Bone marrow (tissue), 2 donors: ENCODE measurements at places on chromosomes 13 and 19.

DNA sequence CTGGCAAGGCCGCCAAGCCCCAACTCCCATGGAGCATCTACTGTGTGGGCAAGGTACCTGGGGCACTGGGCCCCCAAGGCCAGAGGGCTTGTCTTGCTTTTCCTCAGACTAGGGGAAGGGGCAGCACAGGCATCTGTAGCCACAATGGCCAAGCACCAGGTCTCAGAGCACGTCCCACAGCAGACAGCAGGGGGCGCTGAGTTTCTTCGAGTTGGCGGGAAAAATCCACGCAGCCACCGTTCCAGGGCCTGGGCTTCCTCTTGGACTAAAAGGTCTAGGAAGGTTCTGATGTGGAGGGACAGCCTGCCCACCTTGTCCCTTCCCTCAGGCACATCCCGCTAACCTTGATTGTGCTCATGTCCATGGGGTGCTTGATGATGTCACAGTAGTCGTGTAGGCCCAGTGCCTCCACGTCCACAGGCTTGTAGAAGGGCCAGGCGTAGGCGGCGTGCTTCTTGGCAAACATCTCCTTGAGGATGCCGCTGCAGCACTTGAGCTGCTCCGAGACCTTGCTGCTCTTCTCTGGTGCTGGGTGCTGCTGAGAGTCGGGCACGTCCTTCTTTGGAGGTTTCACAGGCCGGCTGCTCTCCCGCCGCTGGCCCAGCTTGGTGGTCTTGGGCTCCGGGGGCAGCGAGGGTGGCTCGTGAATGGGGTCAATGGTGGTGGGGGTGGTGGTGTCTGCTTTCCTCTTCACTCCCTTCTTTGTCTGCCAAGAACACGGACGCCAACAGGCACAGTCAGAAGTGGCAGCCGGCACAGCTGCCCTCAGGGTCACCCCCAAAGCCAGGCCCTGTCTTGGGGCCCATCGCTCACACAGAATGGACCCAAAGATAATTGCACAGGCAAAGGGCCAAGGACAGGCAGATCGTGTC lies 32.0 kb upstream of the EPHX3 start:
- DNase-seq = peak; percentile 38

DNA sequence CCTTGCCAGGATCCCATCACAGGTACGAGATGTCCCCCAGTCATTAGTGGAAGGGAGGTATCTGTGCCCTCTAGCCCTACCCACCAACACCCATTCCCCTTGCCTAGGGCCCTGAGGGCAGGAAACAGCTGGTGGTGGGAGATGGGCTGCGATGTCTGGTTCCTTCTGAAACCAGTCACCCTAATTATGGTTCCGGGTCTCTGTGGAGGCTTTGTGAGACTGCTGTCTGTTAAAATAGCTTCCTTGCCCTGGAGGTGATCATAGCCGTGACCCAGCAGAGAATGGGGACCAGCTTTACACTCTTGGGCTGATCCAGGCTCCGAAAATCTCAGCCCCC lies 5.5 kb downstream of the ALDH16A1 start:
- DNase-seq = no peak

DNA sequence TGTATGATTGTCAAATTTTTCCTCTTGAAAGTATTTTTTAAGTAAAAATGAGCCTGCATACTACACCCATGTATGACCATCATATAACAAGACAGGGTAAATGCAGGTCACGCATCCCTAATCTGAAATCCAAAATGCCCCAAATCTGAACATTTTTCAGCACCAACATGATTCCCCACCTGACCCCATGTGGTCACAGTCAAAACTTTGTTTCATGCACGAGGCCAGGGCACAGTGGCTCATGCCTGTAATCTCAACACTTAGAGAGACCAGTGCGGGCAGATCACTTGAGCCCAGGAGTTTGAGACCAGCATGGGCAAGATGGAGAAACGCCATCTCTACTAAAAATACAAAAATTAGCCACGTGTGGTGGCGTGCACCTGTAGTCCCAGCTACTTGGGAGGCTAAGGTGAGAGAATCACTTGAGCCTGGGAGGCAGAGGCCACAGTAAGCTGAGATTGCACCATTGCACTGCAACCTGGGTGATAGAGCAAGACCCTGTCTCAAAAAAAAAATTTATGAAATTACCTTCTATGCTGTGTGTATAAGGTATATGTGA lies 63.7 kb upstream of the NPAS1 start:
- DNase-seq = no peak

DNA sequence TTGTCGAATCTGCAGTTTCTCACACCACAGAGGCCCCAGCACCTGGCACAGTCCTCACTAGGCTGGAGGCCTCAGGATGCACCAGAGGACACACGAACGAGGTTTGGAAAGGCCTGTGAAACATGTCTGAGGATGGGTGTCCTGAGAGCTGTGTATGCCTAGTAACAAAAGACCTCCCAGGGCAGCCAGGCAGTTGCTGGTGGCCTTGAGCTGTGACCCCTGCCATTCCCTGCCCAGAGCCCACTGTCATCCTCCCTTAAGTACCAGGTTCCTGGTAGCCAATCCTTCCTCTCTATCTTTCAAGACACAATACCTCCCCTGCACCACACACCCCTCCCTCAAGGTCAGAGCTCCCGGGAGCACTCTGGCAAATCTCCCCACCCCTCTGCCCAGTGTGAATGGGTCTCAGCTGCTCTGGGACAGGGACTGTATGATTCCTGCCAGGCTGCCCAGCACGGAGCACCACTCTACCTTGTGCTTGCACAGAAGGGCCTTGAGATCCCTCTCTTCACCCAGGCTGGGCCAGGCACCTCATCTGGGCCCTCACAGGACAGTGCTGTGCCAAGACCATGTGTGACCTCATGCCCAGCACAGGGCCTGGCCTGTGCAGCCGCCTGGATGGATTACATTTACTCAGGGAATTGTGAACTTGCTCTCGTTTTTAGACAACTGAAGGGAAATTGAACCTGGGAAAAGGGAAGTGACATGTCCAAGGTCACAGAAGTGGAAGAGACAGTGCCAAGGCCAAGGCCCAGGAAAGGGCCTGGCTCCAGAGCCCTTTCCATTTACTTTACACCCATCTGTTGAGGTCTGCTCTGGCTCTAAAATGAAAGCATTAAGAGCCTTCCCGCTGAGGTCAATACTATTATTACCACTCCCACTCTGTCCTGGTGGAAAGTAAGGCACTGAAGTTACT lies 2.2 kb downstream of the ZNF787 start:
- DNase-seq = no peak

DNA sequence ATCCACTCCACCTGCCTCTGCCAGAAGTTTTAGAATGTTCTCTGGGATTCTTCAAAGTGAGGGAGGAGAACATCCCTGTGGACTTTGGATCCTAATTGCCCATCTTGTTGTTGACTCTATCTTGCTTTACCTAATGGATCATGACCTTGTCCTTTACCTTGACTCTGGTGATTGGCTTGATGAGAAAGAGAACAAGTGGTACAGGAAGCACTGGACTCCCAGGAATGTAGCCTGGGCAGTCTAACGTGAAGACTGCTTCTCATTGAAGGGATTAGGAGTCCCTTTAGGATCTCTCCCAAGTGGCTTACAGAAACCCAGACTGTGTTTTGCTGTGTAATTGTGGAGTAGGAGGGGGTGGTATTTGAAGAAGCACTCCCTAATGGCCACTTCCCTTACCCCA lies 63.9 kb downstream of the SLC10A2 start:
- DNase-seq = no peak

GRCh38 chr19:51938936-51939335 lies 11.7 kb downstream of the ZNF613 start:
- DNase-seq = no peak

- no peak for DNase-seq
Measured at GRCh38 chr19:14654786-14655560, 19.7 kb downstream of the ADGRE3 start.

- DNase-seq = no peak
Measured at GRCh38 chr19:801861-802497, 4.7 kb downstream of the PTBP1 start.

DNA sequence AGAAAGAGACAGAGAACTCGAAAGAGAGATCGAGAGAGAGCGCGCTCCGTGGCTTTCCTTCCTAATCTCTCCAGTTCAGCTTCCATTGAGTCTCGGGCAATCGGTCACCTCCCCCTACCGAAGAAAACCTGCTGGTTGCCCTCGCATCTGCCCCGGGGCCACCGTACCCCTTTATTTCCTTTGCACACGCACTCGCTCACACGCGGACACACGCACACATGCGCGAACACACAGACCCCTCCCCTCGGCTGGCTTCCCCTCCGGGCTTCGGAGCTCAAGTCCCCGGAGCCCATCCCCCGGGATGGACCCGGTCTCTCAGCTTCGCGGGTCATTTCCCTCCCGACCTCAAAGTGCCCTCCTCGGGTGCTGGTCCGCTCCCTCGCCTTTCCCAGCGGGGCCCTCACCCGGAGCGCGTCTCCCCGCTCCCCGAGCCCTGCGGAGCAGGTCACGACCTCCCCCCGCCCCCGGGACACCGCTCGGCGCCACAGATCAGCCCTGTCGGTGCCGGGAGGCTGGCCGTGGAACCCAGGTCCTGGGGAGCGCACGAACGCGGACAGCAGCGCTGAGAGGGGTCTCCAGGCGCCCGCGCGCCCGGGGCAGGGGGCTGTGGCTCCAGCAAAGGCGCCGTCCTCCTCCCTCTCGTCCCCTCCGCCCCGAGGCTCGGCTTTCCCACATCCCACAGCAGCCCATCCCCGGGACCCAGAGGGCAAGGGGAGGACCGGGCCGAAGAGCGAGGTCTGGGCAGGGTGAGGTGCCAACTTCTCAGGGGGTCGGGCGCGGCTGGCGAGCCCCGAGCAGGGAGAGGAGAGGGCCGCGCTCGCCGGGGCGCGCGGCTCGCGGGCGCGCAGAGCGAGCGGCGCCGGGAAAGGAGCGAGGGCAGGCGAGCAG lies 1.8 kb downstream of the DACH1 start:
- DNase-seq = peak; percentile 61

DNA sequence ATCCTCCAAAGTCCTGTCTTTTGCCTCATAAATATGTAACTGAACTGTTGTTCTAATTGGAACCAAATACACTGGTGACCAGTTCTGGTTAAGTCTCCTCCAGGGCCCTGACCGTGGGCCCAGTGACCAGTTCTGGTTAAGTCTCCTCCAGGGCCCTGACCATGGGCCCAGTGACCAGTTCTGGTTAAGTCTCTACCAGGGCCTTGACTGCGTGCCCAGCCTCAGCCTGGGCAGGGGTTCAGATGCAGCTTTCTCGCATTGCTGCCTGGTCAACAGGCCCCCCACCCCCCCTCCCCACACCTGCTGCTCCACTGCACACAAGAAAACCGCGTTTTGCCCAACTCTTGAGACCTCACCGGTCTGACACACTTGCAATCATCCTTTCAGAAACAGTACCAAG lies 3.8 kb upstream of the GRTP1 start:
- no peak for DNase-seq

- DNase-seq = no peak
Measured at GRCh38 chr19:13814550-13814949, 19.3 kb downstream of the ZSWIM4 start.

GRCh38 chr19:32936065-32936464 lies 35.7 kb downstream of the CEP89 start:
- DNase-seq = no peak

- no peak for DNase-seq
Measured at GRCh38 chr13:52892925-52893324, 44.5 kb upstream of the PCDH8 start.

DNA sequence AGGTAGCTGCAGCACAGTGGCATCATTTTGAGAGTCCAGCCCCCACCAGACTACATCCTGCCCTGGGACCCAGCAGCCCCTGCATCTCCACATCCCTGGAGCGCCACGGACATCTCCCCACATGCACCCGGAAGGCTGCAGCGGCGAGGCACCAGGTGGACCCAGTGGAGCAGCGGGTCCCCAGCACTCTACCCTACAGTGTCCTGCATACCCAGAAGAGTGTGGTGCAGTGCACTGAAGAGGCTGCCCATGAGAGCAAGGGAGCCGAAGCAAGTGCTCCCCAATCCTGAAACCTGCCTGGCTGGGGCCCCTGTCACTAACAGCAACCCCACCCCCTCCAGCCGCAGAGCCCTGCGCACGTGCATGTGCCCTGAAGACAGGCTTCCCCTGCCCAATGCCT lies 21.3 kb upstream of the SLC7A9 start:
- DNase-seq = no peak

- no peak for DNase-seq
Measured at GRCh38 chr13:33487575-33488243, 202.2 kb upstream of the STARD13 start.

DNA sequence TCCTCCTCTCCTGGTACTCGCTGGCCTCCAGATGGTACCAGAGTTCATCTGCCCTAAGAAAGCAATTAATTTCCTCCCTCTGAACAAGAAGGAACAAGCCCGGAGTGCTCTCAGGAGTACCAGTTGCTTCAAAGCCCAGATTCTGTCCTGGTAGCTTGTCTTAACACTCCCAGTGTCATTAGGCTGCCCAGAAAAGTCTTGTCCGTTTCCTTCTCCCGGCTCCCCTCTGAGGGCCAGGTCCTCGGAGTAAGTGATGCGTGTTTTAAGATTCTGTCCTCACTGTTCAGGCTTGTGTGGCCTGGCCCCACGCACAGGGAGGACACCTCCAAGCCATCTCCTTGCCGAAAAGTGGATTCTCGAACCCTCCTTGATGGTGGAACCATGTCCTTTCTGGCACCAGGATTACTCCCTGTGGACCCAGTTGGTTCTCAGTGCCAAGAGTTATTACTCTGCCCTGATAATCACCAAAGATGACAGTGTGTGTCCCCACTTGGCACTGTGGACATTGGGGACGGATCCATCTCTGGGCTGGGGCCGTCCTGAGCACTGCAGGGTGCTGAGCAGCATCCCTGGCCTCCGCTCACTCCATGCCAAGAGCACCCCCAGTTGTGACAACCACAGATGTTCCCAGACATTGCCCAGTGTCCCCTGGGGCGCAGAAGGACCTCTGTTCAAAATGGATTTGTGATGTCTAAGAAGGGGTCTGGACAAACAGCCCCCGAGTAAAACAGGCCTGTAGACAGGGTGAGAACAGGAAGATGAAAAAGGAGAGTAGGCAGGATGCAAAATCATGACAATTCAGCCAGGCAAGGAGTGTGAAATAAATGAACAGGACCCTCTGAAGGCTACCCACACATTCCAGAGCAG lies 52.4 kb downstream of the RFX2 start:
- no peak for DNase-seq

DNA sequence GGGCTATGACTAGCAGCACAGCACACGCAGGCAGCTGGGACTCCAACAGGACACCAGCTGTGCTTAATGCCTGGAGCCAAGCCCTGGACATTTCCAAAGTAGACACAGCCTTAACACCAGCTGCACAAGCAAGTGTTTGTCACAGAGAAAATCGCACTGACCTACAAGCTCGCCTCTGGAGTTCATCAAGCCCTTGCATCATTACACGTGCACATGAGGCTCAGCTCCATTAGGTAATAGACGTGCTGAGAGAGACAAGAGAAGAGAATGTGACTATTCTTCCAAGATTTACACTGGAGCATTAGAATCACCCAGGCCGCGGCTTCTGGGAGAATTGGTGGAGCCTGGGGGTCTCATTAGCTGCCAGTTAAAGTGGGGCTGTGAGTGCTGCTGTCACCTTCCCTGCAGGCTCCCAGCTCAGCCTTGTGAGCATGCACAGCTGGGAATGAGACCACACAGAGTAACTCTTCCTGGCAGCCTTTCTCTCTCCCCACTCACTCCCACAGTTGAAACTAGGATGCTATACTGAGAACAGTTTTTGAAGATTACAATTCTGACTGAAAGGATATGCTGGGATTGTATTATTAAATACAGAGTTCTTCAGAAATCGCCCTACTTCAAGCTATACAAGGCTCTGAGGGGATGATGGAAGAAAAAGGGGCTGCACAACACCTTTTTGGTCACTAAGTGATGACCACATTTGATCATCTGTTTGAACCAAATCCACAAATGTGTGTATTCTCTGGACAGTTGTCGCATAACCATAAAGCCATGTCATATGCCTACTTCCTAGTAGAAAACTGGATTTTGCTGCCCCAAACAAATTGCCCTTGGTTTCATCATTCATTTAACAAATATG lies 10.5 kb downstream of the STOML3 start:
- no peak for DNase-seq
